ENCODE measurements at places on chromosomes 2 and 18. TPM values are rescaled to one million over a fixed set of nuclear protein-coding genes. Genes with fewer than 3 reads are reported as not detected.

Gene CXCR1
- under 0.01 TPM for total RNA-seq

DNA sequence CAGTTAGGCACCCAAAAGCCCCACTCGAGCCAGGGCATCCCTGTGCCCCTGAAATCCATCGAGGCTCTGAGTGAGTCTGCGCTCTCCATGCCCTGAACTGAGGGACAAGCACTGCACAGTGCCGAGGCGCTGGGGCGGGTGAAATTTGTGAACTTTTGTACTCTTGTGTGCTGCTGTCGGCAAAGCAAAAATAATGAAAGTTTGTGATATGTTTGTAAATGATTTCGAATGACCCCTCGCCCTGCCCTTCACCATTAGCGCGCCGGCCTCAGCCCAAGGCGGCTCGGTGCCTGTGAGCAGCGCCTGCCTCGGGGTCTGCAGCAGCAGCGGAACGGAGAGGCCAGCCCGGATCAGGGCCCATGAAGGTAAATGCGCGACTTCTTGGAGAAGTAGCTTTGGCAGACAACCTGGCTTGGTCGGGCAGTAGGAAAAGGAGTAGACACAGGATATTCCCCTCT is 1.8 kb upstream of the HOXD4 start:
- no peak for DNase-seq

GRCh38 chr18:49546278-49546677 is 15.6 kb upstream of the LIPG start:
- no peak for DNase-seq

DNA sequence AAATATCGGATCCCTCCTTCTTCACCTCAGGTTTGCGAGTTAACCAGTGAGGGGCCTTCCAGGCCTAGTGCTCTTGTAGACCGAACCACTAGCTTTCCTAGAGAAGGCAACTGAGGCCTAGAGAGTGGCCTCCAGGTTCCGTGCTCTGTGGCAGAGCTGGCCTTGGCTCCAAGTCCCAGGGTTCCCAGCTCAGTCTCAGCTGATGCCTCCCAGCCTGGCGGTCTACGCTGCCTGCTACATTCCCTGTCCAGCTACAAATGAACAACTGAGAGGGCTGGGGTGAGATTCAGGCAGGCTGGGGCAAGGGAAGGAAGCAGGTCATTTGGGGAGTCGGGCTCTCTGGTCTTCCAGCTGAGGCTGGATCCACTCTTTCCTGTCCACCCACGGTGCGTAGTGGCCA is 2.3 kb downstream of the STEAP3 start:
- no peak for DNase-seq

DNA sequence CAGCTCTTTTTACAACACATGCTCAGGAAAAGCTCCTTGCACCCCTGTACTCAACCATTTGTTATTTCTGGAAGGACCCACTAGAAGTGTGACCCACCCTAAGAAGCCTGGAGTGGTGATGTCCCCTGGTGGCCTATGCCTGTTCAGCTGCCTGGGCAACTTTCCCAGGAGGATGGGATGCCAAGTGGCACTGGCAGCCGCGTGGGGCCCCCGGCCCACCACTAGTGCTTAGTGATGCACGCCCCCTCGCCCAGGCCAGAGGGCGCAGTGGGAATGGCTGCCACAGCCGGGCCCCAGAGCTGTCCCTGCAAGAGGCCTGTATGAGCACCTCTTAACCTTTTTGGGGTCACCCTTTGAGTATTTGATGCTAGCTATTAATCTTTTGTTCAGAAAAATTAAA is 18.1 kb downstream of the IMPA2 start:
- no peak for DNase-seq

- DNase-seq: peak; percentile 94
Measured at GRCh38 chr2:158214431-158214830, 112.8 kb downstream of the UPP2 start.

Data from hematopoietic multipotent progenitor cell (in vitro differentiated cells).